ENCODE measurements at places on chromosomes 6 and 20.

DNA sequence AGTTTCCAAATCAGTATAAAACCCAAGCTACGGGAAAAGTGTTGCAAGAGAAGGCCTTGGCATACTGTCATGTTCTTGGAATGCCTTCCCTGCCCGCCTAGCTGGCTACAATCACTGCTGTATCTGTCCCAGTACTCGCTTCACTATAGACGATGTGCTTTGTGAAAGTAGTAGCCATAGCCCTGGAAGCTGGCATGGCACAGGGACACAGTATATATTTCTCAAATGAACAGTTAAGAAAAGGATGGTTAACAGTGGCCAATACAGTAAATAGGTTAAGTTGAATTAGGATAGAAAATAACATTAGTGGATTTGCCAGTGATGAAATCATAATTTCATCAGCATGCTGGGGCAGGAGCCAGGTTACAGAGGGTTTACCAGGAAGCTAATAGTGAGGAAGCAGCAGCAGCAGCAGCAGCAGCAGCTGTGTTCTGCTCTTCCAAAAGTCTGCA lies 499.3 kb downstream of the CDKAL1 start:
- DNase-seq: no peak

DNA sequence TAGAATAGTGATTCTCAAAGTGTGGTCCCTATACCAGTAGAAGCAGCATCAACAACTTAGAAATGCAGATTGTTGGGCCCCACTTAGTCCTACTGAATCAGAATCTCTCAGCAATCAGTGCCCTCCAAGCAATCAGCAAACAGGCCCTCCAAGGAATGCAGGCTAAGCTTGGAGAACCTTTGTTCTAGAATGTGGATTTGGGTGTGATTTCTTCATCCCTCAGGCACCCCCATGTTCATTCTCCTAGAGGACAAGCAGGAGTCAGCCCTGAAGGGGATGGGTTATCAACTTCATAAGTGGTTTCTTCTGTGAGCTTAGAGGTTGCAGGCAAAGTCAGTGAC lies 40.5 kb upstream of the TAF8 start:
- no peak for DNase-seq

GRCh38 chr6:75101896-75102295 lies 104.0 kb downstream of the COL12A1 start:
- no peak for DNase-seq

GRCh38 chr6:149915970-149916865 lies 6.7 kb downstream of the RAET1G start:
- no peak for DNase-seq

DNA sequence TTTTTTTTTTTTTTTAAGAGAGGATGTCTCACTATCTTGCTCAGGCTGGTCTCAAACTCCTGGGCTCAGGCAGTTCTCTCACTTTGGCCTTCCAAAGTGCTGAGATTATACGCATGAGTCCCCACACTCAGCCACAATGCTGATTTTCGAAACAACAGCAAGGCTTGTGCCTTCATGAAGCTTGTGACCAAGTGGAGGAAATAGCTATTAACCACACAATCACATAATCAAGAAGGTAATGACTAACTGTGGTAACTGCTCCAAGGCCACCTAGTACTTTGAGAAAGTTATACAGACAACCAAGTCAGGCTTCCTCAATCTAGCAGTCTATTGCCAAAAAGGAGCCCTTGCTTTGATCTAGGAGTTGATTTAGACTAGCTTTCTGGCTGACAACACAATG lies 46.3 kb downstream of the SOD2 start:
- no peak for DNase-seq

DNA sequence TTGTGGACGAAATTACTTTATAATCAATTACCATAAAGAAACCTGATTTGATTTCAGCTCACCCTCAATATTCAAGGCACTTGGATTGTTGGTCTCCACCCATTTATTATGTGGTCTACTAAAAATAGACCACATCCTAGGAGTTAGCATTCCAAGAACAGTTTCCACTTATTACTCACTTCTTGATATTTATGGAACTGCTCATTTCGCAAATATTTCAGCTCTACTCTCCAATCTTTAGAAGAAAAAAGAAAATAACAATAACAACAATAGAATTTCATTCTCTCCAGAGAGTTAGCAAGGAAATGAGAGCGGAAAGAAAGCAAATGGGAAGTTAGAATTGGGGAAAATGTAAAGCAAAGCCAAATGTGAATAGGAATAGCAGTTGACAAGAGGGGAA lies 26.2 kb upstream of the HDAC2 start:
- no peak for DNase-seq
